Small intestine (tissue), 16 donors: ENCODE measurements at places on chromosomes 12 and 14.

DNA sequence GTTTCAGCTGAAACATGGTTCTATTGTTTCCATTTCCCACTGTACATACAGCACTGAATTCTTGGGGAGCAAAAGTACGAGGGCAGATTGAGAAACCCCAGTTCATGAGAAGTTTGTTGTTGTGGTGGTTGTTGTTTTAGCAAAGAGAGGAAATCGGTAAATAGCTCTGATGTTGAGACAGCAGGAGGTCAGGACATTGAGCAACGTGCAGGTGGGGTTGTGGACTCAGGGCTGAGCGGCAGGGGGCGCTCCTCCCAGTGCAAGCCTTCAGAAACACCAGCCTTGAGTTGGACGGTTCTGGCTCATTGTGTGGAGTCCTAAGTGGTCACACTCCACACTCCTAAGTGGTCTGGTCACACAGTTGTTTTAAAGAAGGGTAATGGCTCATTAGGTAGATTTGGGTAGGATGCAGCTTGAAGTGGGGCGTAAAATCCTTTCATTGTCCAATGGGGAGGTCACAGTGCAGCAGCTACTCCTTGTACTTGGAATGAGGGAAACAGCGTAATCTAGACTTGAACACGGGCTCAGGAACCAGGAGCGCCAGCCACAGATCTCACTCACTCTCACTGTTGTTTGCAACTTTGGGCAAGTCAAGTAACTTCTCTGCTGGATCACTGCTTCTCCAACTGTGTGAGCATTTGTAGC lies 14.5 kb upstream of the PWP1 start:
- H3K27me3 ChIP-seq: no peaks in the 10 kb centered on the region
- no peak overlapping the region for H3K27ac ChIP-seq
- DNase-seq: peak; percentile 23
- H3K4me1 ChIP-seq: no peaks in the 10 kb centered on the region
- H3K36me3 ChIP-seq: no peaks in the 10 kb centered on the region
- no peak overlapping the region for H3K4me3 ChIP-seq

GRCh38 chr14:72315714-72316113 lies 383.5 kb downstream of the RGS6 start:
- H3K4me1 ChIP-seq: no peaks in the 10 kb centered on the region
- H3K4me3 ChIP-seq: no peak overlapping the region
- no peaks in the 10 kb centered on the region for H3K36me3 ChIP-seq
- H3K27me3 ChIP-seq: no peaks in the 10 kb centered on the region

DNA sequence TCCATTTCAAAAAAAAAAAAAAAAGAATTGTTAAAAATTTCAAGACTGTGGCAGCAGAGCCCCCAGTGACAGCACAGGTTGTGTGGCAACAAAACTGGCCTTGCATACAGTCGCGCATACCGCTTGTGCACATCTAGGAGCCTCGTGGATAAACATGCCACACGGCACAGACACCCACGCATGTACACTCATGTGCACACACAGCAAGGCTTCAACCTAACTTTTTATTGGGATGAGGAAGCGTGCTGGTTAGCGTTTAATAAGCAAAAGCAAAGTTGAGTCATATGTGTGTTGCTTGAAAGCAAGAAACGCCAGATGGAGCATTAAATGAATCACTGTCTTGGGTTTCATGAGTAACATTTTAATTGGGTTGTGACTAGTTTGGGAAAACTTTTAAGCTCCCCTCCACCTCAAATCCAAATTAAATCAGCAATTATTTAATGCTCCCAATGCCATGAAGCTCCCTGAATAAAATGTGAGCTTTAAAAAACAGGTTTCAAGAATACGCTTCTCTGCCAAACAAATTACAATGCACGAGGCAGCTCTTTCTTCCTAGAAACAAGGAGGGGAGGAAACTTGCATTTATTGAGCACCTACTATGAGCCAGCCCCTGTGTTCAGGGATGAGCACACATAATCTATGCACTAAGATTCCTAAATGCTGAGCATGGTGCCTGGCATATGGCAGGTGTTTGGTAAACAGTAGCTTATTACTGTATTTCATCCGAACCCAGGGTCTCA lies 35.7 kb upstream of the EML1 start:
- H3K27ac ChIP-seq: peak overlapping the region; percentile 46
- no peaks in the 10 kb centered on the region for H3K27me3 ChIP-seq

DNA sequence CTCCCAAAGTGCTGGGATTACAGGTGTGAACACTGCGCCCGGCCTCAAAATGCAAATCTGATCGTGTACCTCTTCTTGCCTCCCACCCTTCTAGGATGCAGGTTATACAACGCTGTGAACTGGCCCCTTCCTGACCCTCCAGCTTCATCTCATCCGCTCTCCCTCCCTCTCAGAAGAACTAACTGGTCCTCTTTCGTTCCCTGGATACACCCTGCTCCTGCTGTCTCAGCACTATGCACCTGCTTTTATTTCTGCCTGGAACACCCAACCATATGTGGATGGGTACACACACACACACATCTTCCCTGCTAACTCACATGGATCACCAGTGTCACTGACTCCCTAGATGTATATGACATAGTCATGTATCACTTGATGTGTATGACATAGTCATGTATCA lies 56.1 kb upstream of the VASH1 start:
- no peak overlapping the region for H3K27ac ChIP-seq
- H3K36me3 ChIP-seq: no peaks in the 10 kb centered on the region
- H3K4me3 ChIP-seq: no peak overlapping the region
- no peaks in the 10 kb centered on the region for H3K27me3 ChIP-seq
- DNase-seq: no peak

- H3K36me3 ChIP-seq: no peaks in the 10 kb centered on the region
- H3K27ac ChIP-seq: no peak overlapping the region
- no peaks in the 10 kb centered on the region for H3K27me3 ChIP-seq
These were observed 844 bp upstream of the IPO4 start for GRCh38 chr14:24189460-24189859.

- H3K27me3 ChIP-seq: no peaks in the 10 kb centered on the region
- H3K4me1 ChIP-seq: peaks cover 10% of the 10 kb centered on the region
- no peaks in the 10 kb centered on the region for H3K36me3 ChIP-seq
- no peak overlapping the region for H3K27ac ChIP-seq
- H3K4me3 ChIP-seq: no peak overlapping the region
- DNase-seq: peak; percentile 79
These were observed 72.0 kb downstream of the SYNE3 start for GRCh38 chr14:95444132-95445129.

DNA sequence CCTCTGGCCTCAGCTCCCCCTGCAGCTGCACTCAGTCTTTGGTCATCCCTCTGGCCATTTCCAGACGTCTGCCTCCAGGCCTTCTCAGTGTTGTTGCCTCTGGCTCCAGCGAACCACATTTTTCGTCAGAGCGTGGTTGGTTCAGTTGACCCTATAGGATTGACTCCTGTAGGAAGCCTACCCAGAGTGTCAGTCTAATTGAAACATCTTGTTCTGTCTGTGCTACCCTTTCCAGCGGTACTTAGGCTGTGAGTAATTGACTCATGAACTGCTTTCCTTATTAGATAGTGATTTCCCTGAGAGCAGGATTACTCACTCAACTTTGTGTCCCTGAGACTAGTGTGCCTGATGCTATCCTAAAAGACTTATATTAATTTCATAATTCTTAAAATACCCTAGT lies 373.2 kb downstream of the ATP23 start:
- no peak overlapping the region for H3K4me3 ChIP-seq
- no peak for DNase-seq
- H3K27ac ChIP-seq: no peak overlapping the region
- no peaks in the 10 kb centered on the region for H3K36me3 ChIP-seq
- H3K27me3 ChIP-seq: no peaks in the 10 kb centered on the region
- H3K4me1 ChIP-seq: no peaks in the 10 kb centered on the region

DNA sequence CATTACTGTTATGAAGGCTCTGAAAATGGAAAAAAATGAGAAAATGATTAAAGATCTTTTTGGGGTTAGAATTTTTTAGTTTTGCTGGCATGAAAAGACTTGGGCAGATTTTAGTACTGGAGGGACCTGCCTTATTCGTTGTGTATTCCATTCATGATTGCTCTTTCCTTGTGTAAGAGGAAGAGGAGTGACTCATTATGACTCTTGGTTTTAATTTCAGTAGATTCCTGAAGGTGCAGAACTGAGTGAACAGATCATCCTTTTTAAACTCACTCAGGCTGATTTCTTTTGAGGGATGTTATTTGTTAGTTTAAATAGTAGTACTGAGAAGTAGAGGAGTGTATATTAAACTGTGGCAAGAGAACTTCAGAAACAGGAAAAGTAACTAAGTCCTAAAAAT lies 41.6 kb downstream of the AKAP6 start:
- no peaks in the 10 kb centered on the region for H3K4me1 ChIP-seq
- no peak overlapping the region for H3K4me3 ChIP-seq
- no peaks in the 10 kb centered on the region for H3K36me3 ChIP-seq
- H3K27me3 ChIP-seq: no peaks in the 10 kb centered on the region

DNA sequence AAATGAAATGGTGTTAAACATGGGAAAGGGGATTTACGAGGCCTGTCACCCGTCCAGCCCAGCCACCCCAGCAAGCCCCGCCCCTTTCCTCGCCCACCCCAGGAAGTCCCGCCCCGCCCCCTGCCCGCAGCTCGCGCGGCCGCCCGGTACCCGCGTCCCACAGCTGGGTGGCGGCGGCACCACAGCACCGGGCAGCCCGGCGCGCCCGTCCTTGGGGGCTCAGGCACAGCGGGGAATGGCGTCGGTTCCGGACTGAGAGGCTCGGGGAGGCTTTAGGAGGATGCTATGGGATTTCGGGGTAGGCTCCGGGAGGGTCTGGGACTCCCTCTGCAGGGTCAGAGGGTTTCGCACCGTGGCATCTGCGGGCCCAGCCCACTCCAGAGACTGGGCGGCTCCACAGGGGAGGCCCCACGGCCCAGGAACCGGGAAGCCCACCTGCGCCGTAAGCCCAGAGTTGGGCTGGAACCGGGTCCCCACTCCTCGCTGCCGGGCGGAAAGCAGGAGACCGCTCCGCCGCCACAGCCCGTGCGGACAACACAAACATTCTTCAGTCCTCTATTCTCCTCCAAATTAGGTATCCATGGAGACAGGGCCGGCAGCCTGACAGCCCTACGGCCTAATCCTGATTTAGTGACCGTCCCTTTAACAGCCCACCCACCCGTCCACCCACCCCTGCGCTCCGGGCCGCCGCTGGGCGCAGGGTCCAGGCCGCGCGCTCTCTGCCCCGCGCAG lies 1.4 kb downstream of the FIGNL2 start:
- no peak for DNase-seq
- H3K27me3 ChIP-seq: peaks cover 8% of the 10 kb centered on the region
- peak overlapping the region; percentile 28 for H3K4me3 ChIP-seq

- no peak for DNase-seq
- H3K4me1 ChIP-seq: peaks cover 11% of the 10 kb centered on the region
- no peaks in the 10 kb centered on the region for H3K36me3 ChIP-seq
- no peak overlapping the region for H3K4me3 ChIP-seq
- no peak overlapping the region for H3K27ac ChIP-seq
- no peaks in the 10 kb centered on the region for H3K27me3 ChIP-seq
These were observed 139.9 kb upstream of the C14orf180 start for GRCh38 chr14:104439625-104440024.

DNA sequence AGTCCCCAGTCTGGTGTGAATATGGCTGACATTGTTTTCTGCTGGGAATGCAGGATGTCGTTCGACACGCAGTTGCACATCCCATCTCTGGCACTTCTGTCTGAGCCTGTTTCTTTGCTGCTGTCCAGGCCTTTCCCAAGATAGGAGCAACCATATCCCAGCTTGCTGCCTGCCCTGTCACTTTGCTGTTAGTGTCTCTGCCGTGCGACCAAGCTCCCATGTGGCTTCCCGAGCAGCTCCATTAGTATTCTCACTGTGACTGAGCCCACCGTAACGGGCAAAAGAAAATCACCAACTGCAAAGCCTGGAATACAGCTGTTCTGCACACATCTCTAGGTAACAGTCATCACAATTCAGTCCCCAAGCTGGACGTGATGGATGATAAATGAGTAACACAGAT lies 66.0 kb upstream of the CPSF6 start:
- H3K36me3 ChIP-seq: no peaks in the 10 kb centered on the region
- H3K4me1 ChIP-seq: no peaks in the 10 kb centered on the region
- H3K27ac ChIP-seq: no peak overlapping the region
- no peaks in the 10 kb centered on the region for H3K27me3 ChIP-seq
- DNase-seq: no peak

DNA sequence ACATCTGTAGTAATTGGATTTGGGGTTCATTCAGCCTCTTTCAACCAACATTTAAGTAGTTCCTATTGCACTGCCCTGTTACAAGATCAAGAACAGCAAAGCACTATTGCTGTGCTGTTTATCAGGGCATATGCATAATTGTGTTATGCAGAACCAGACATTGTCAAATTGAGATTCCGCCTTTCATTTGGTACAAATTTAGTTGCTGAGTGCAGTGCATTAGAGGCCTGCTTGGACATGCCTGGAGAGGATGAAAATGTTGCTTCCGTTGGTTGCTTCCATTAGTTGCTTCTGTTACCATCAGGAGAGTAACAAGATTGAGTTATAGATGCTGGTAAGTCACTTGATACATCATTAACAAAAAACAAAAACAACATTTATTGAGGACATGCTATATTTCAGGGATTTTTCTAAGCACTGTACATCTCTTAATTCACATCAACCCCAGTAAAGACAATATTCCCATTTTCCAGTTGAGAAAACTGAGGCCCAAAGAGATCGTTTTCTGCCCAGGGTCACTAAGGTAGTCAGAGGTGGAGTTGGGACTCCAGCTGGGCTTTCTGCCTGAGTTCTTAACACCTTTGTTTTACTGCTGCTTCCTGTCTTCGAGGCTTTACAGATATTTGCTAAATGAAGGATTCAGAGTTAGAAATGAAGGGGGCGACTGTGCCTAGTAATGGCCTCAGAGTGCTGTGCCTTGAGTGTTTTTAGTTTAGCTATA lies 79.3 kb downstream of the PPP2R5C start:
- H3K27me3 ChIP-seq: no peaks in the 10 kb centered on the region
- H3K4me3 ChIP-seq: no peak overlapping the region
- H3K36me3 ChIP-seq: peaks cover 31% of the 10 kb centered on the region
- H3K27ac ChIP-seq: no peak overlapping the region
- no peaks in the 10 kb centered on the region for H3K4me1 ChIP-seq

DNA sequence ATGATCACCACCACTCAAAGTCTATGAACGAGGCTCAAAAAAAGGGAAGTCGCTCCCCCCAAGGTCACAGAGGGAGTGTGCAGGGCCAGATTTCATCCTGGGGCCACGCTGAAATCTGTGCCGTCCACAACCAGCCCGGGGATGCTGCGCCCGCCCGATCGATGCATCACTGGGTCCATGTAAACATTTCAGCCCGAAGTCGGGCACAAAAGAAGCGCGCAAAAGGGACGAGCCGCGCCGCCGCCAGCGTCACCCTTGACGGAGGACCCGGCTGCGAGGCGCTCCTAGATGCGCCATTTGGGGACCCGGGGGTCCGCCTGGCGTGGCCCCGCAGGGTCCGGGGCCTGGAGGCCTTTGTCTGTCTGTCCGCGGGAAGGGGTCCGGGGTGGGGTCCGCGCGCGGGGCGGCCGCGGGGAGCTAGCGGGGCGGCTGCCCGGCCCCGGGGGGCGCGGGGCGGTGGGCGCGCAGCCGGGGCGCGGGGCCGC lies 503 bp downstream of the FBXO21 start:
- peak overlapping the region; percentile 74 for H3K4me3 ChIP-seq
- peak; percentile 25 for DNase-seq
- peaks cover 3% of the 10 kb centered on the region for H3K27me3 ChIP-seq
- H3K36me3 ChIP-seq: peaks cover 5% of the 10 kb centered on the region
- H3K4me1 ChIP-seq: no peaks in the 10 kb centered on the region

- DNase-seq: no peak
- no peaks in the 10 kb centered on the region for H3K4me1 ChIP-seq
- H3K36me3 ChIP-seq: no peaks in the 10 kb centered on the region
- no peak overlapping the region for H3K27ac ChIP-seq
- no peak overlapping the region for H3K4me3 ChIP-seq
These were observed 4.2 kb downstream of the HSPB8 start for GRCh38 chr12:119182701-119183493.
